Effector CD4-positive, alpha-beta T cell (primary cell): ENCODE measurements at places on chromosomes 5 and 9.

DNA sequence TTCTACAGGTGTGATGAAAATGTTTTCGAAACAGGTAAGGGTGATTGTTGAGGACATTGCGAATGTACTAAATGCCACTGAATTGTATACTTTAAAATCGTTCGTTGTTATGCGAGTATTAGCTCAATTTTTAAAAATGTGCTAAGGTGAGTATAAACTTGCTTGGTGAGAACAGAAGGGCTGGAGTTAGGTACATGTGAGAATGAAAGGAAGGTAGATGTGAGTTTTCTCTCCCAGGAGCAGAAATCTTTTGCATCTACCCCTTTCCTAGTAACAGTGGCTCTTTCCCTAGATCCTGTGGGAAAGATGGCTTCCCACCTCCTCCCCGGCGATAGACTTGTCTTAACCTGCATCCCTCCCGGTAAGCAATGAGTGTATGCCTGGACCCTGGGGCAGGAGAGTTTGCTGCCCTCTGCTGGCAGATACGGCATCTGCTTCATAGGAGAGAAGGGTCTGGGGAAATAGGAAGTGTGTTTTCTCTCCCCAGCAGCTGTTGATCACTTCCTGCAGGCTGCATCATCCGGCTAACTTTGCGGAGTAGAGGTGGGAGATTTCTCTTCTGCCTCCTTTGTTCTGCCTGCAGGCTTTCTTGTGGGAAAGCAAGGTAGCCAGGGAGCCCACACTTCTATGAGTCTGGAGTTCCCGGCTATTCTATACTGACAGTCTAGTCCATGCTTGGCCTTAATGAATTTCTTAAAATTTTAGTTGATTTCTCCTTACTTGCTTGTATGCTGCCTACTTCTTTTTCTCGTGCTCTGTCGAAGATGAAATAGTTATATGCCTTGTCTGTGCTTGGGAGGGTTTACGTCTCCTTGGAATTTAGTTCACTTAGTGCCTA lies 373.3 kb upstream of the SEMA6A start:
- DNase-seq, result peak; percentile 28

- DNase-seq, result peak; percentile 94
Observed at GRCh38 chr9:35829084-35829763, at the start of gene TMEM8B. Gene TMEM8B, plus strand, starts transcription at chr9:35829228. Its CDS starts 220 bp downstream, at chr9:35829448.

DNA sequence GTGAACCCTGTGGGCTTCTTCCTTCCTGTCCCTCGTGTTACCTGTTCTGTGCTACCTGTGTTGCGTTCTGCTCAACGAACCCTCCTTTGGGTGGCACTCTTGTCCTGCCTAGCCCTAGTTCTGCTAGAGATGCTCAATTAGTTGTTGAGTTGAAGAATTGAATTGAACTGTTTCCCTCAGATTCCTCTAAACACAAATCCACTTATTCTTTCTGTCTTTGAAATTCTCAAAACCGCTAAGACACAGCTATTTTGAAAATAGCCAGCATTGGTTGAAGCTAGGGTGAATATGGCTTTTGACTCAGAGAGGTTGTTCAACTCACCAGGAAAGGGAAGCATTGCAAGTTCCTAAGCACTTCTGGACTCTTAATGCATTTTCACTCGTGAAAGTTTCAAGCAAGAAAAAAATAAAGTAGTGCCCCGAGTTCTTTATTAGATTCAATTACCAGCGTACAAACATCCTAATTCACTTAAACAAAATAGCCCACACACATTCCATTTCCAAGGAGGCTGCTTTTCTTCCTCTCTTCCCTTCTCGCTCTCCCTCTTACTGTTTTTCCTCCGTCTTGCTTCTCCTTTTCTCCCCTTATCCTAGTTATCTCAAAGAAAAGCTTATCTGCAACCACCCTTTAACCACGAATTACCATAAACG lies 642 bp upstream of the ITGA1 start:
- peak; percentile 26 for DNase-seq

DNA sequence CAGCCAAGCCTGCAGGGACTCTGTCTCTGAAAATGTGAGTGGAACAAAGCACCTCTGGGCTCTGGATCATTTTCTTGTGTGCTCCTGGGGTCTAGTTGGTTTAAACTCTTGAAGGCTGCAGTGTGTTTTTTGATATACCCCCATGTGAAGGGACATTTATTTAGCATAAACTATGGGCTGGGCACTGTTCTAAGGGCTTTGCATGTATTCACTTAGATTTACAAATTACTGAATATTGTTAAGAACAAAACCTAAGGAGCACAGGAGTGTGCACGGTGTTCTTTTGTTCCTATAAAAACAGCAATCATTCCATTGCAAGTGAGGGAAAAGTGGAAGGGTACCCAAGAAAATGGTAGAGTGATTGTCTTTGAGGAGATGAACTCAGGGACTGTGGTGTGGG lies 20.0 kb upstream of the CD180 start:
- DNase-seq, result no peak

GRCh38 chr5:79936646-79937216 lies 54.3 kb downstream of the MTX3 start:
- DNase-seq, result no peak

DNA sequence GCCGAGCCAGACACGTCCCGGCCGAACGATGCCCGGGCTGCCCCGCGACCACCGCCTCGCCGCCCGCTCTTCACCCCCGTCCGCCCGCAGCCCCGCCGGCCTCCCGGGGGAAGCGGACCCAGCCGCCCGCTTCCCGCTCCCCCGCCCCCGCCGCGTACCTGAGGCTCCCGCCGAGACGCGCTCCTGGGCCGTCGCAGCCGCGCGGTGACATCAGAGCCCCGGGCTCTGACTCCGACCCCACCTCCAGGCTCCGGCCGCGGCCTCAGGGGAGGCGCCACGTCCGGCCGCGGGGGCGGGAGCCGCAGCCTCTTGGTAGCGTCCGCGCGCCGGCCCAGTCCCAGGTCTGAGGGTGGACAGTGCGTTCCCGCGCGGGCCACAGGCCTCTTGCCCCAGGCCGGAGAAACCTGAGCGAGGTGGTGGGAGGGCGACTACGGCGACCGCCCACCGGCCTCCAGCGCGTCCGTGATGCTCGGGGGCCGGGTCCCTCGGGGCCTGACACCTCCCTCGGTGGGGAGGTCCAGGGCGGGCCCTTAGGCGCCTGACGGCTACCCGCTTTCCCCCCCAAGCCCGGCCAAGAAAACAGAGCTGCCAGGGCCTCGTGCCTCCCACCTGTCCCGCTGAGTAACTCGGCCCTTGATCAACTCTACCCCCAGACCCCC lies at the start of gene SHROOM1:
TSS of gene SHROOM1 (minus strand) at position 212 of the 659 bp plus-strand sequence. CDS start 4,507 bp downstream, outside the sequence.
- no peak for DNase-seq

GRCh38 chr9:127586096-127586495 lies 26.0 kb upstream of the STXBP1 start:
- DNase-seq, result no peak

DNA sequence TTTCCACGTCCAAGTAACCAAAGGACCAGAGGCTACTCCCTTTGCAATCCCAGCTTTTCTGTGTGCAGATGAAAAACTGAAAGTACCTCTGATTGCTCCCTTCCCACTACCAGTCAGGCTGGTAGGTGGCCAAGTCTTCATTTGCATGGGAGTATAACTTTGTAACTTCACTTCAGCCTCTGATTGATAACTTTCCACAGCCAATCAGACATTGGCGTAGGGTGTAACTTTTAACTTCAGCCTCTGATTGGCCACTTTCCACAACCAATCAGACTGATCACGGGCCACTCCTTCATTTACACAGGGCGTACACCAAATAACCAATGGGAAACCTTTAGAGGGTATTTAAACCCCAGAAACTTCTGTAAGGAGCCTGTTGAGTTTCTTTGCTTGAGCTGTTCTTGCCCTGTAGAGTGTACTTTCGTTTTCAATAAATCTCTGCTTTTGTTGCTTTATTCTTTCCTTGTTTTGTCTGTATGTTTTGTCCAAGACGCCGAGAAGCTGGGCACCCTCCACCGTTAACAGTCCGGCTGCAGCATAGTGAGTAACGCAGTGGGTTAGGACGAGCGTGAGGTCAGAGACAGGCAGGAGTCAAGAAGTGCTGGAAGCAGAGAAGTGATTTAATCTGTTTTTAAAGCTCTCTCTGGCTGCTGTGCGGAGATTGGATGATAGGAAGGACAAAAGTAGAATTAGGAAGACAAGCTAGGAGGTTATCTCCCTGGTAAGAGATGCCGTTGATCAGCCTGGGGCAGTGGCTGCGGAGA lies 3.5 kb upstream of the EXOSC2 start:
- no peak for DNase-seq

DNA sequence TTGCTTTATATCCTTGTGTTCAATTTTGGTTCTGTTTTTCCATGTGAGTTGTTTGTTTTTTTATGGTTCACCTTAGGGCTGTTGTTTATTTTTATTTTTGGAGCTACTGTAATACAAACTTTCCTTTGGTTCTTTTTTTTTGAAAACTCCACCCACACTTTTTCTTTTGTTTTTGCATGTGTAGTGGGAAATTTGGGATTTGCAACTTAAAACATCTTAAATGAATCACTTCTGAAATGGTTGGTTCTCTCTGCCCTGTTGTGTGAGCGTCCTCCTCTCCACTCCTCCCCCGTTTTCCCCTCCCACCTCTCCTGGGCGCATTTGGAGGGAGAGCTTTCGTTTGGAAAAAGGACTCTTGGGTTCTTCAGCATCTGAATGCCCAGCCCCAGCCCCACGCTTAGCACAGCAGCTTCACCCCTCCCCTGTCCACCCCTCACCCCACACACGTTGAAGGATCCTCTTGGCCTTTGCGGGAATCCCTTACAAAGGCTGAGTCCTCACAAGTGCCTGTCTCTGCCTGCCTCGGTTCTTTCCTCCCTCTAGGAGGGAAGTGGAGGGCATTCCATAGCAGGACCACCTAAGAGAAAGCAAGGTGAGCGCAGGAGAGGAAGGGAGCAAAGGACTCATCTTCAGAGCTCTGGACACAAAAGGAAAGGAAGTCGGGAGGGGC lies 67.2 kb downstream of the DMRT1 start:
- no peak for DNase-seq

GRCh38 chr9:115117999-115118878 lies at the start of gene TNC:
Gene TNC, minus strand, starts transcription at chr9:115118157. Its CDS starts 27,139 bp downstream, at chr9:115091018.
- DNase-seq, result no peak

DNA sequence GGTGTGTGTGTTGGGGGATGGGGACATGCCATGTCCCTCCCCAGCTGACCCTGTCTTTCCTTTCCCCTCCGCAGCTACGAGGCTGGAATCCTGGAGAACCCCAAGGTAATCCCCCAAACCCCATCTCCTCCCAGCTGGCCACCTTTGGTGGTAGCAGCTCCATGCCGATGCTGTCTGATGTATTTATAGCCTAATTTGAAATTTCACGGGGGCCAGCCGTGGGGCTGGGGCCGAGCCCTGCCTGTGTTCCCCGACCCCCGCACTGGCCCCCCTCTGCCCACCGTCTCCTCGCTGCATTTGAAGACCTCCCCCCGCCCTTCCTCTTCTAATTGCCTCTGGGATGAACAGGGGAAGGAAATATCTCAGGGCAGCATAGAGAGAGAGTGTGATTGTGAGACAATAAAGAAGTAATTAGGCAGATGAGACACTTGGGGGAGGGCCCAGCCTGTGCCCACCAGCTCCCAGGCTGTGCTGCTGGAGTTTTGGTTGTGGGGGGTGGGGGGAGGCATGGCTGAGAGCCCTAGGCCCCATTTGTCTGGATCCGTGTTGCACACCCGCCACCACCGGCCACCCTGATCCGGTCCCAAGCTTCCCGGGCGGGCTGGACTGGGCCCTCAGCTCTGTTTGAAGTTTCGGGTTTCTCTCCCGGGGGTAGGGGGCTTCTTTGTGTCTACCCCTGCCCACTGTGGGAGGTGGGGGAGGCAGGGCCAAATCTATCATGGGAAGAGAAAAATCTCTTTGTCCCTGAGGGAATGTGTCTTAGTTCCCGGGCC lies 26.8 kb downstream of the ASS1 start:
- DNase-seq, result no peak

GRCh38 chr9:76516350-76516749 lies 57.4 kb downstream of the GCNT1 start:
- no peak for DNase-seq

DNA sequence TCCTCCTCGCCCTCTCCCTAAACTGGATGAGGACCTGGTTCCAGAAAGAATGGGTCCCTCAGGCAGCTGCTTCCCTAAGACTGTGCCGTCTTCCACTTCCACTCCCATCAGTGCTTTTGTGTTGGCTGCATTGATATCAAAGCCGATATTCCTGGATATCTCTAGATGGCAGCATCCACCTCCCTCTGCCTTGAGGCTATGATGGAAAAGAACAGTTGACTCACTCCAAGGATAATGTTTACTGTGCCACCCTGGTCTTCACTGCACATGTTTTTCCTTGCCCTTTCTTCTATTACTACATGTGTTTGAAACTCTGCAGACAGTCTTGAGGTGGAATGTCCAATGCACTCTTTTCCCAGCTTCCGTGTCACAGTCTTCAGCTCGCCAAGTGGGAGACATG lies 211.6 kb downstream of the MAST4 start:
- DNase-seq, result no peak

DNA sequence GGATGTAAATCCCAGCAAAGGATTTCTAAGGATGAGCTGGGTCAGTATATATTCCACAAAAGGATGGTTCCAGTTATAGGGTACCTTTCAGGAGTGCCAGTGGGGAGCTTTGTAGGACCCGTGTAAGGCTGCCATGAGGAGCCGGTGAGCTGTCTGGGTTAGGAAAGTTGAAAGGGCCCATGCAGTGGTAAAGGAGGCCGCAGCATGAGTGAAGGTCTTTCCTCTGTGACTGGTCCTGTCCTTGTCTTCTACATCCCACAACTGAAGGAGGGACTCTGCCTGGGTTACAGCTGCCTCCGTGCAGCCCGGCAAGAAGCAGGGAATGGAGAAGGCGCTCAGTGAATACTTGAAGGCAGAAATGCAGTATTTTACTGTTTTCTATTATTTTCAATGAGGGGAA lies 58.9 kb downstream of the HSPA4 start:
- no peak for DNase-seq

GRCh38 chr9:113503613-113504211 lies 40.2 kb downstream of the RGS3 start:
- no peak for DNase-seq

DNA sequence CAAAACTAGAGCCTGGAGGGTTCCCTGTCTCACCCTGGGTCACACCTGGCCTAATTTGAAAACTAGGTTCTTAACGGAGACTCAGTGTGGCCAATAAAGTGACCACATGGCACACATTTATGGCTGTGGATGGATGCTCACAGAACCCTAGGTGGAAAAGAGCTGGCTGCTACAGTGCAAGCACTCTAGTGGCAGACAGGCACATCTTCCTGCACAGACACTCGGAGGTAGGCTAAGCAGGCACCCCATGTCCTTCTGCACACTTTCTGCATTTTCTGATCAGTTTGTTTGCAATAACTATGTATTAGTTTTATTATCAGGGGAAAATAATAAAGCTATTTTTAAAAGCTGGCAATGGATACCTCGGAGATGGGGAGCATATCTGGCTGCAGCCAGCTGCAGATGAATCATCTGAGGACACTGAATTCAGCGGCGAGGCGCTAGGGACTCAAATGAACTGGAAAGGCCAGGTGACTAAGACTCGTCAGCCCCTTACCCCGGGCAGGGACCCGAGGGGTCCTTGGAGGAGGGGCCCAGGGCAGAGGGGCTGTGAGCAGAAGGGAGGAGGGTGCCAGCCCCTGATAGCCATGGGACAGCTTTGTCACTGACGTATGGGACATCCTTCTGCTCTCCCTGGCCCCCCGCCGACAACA lies 96.2 kb downstream of the OLFM1 start:
- DNase-seq, result no peak

GRCh38 chr9:4666042-4666699 lies at the start of gene SPATA6L:
Gene SPATA6L, minus strand, starts transcription at chr9:4666480. Its CDS starts 230 bp downstream, at chr9:4666250.
- peak; percentile 24 for DNase-seq
